Stimulated activated CD4-positive, alpha-beta T cell treated with anti-CD3 and anti-CD28 coated beads, Interleukin-2, amount 100 ng/mL, for 48 hours (primary cell): ENCODE measurements at places on chromosomes 2 and 18.

- no peak for DNase-seq
Observed at GRCh38 chr2:240269380-240269779, 128.9 kb upstream of the OTOS start.

- no peak for DNase-seq
Observed at GRCh38 chr2:47867205-47867604, 39.1 kb downstream of the FBXO11 start.

DNA sequence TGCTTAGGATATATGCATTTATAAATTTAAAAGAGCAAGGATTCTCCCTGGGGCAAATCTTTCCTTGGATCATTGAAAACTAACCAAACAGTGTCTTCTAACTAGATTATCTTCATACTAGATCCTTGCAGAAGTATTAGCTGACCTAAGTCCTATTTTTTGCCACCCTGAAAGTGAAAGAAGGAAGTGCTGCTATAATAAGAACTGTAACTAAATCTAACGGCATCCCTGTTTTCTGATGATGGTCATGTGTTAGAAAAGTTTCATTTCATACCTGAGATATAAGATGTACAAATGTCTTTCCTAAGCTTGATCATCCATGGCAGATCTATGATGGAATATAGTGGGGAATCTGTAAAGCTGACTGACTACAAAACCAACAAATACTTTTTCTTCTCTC is 102.7 kb downstream of the MAP2 start:
- no peak for DNase-seq

DNA sequence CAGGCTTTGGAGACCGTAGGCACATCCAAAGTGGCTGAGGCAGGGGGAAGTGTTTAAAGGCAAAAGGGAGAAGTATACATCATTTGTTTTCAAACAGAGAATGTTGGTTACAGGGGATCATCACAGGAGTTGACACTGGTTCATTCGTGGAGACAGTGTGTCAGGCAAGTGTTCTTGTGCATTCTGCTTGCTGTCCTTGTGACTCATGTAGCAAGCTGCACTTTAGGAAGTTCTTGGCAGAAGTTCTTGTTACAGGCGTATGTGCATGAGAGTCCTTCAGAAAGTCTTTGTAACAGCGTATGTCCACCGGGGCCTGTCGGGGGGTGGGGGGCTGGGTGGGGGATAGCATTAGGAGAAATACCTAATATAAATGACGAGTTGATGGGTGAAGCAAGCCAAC is 36.5 kb upstream of the B4GALT6 start:
- no peak for DNase-seq

DNA sequence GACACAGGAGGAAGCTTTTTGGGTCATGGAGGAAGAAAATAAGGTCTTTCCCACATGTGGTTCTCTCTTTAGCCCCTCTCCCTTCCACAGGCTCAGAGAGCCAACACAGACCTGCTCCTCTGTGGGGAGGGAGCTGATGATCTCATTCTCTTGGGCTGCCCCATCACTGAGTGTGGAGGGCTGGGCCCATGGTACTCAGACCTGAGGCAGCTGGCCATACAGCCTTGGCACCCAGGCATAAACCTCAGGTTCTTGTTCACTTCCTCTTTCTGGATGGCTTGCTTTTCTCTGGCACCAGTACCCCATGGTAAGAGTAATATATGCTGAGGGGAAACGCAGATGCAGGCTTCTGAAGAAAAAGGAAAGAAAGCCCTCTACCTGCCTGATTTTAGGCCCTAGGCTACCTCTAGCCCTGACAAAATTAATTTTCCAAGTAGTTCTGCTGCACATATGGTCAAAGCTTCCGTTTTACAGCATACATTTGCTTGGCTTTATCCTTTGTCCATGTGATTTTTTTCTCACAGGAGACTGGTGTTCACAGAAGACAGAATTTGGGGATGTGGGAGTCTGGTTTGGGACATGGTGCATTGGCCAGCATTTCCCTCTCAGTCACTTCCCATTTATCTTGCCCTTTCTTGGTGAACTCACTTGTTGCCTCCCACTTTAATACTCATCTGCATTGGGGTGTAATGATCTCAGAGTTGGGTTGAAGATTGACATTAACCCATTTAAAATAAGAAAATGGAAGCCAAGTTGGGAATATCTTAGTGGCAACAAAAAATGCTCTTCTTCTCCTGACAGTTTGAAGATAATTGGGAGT is 11.1 kb downstream of the DHRS9 start:
- DNase-seq = no peak

DNA sequence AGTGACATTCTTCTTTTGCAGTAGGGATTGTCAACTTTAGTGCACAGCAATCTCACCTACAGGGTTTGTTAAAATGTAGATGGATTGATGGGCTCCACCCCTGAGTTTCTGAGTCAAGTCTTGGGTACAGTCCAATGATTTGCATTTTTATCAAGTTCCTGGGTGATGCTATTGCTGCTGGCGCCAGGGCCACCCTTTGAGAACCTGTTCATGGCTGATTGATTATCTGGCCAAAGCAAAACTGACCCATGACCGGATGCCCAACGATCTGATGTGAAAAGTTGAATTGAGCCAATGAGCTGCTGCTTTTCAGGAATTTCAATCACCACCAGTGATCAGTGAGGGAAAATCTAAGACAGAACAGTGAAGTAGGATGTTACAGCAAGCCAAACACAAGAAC is 675.3 kb downstream of the TMEM182 start:
- no peak for DNase-seq

GRCh38 chr2:219286436-219287115 is 7.4 kb downstream of the DNAJB2 start:
- no peak for DNase-seq

- no peak for DNase-seq
Observed at GRCh38 chr2:8984855-8985254, 18.6 kb downstream of the MBOAT2 start.

GRCh38 chr18:10346749-10347415 is 107.6 kb upstream of the APCDD1 start:
- no peak for DNase-seq

DNA sequence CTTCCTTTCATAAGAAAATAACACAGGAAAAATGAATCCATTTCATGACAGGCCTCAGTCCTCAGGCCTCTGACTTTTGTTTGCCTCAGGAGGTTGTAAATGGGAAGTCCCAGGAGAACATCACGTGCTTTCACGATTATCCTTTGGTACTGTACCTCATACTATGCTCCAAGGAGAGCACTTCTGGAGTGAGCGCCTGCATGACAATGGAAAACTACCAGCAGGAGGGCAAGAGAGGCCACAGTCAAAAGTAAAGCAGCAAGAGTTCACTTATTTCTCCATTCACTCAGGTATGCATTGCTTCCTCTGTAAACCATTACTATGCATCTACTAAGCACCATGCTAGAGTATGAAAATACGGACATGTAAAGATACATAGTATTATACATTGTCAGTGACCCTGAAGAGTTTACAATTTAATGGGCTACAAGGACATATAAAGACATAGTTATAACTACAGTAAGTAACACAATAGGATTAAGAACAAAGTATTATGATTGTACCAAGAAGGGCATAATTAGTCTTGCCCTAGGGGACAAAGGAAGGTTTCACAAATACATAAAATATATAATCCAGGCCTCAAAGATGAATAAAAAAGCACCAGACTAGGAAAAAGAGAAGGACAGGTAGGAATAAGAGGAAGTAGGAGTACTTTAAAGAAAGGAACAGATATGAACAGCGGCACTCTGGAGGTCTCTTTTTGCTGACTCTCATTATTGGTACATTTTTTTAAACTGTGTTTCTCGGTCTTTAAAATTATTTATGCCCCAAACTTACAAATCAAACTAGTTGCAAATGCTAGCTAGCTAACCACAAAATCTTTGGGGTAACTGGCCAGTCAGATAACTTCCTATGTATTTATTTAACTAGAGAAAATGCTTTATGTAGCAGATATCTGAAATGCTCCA is 806.7 kb downstream of the NRXN1 start:
- DNase-seq = no peak

DNA sequence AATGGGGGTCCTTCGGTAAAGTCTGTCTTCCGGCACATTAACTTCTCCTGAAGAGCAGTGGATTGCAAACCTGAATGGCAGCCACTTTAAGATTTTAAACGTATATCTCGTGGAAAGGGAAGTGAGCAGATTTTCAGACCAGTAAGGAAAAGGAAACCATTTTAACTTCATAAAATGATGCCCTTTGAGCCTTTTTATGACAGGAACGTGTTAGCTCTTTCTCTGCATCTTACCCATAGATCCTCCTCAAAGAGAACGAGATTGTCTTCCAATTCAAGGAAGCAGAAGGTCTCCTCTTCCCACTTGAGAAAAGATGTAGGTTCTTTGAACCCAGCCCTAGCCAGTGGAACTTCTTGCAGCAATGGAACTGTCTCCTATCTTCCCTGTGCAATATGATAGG is 35.6 kb downstream of the HK2 start:
- no peak for DNase-seq

DNA sequence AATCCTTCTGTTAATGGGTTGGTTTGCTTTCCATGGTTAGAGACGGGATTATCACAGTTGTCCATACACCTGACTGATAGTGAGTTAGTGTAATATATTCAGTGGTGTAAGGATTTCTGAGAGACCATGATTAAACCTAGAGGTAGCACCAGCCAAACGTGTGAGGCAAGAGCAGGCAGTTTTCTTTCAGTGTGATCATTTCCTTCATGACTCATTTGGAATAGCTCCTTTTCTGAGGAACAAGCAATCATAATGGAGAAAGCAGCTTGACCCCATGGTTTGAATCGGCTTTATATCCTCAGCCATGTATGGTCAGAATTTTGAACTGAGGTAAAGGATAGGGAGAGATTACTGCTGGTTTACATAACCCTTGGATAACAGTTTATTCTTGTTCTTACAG is 2.9 kb downstream of the MXD1 start:
- DNase-seq = no peak

DNA sequence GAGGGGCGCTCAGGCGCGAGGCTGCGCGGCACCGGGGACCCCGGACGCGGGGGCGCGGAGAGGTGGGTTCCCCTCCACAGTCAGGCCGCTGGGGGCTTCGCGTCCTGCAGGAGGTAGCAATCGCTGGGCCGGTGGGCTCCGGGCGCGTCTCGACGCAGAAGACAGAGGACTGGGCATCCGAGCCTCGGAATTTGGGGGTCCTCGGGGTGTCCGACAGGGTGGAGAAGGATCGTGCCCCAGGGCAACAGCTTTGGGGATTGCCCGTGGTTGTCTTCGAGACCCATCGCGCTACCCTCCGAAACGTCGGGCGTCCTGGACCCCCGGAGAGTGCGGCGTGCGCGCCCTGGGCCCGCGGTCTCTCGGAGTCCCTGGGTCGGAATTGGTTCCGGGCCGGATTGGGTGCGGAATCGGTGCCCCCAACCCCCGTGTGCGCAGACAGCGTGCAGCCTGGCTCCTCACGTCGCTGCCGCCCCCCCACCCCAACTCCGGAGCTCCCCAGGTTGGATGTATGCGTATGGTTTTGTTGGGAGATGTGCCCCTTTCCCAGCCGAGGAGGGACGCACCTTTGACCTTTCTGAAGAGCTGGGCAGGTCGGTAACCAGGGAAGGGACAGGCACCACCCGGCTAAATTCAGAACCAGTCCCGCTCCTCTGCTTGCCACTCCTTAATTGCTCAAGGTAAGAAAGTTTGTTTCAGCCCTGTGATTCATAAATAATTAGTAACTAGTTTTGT is 750 bp downstream of the NPAS2 start:
- no peak for DNase-seq

GRCh38 chr2:194166818-194167217 is 1490.2 kb upstream of the SLC39A10 start:
- DNase-seq = no peak

GRCh38 chr2:144389151-144389929 is 130.6 kb downstream of the ZEB2 start:
- no peak for DNase-seq

DNA sequence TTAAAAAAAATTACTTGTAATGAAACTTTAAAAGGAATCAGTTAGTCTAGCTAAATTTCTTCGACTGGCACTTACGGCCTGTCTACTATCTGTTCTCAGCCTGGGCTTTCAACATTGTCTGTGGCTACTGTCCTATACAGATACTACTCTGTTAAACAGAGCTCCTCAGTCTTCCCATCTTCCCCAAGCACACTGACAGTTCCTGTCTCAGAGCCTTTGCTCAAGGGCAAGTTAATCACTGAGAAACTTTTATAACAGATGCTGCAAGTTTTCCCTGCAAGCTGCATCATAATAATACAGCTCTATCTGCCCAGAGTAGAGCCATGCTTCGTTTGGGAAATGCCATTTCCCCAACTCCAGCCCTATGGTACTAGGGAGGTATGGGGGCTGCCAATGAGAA is 11.3 kb upstream of the YPEL5 start:
- no peak for DNase-seq

GRCh38 chr2:224142397-224143312 is 103.6 kb upstream of the SERPINE2 start:
- DNase-seq = no peak

DNA sequence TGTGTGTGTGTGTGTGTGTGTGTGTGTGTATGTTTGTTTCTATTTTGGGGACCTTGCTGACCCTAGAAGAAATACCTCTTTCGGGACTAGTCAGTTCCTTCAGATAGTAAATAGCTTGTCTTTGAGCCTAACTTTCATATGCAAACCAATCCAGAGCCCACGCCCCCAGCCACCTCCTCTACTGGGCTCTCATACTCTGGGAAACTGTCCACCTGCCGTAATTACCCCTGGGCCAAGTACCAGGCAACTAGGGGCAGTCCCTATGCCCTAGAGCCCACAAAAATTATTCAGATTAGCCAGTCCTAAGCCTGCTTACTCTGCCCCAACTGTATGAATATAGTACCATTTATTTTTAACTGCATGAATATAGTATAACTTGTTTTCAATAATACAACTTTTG is 970.4 kb downstream of the EPHA4 start:
- no peak for DNase-seq

- DNase-seq = no peak
Observed at GRCh38 chr2:234468503-234468902, 28.4 kb downstream of the ARL4C start.

GRCh38 chr18:54924948-54925347 is 34.3 kb downstream of the CCDC68 start:
- DNase-seq = no peak

GRCh38 chr2:203808046-203808750 is 59.4 kb upstream of the CTLA4 start:
- no peak for DNase-seq

DNA sequence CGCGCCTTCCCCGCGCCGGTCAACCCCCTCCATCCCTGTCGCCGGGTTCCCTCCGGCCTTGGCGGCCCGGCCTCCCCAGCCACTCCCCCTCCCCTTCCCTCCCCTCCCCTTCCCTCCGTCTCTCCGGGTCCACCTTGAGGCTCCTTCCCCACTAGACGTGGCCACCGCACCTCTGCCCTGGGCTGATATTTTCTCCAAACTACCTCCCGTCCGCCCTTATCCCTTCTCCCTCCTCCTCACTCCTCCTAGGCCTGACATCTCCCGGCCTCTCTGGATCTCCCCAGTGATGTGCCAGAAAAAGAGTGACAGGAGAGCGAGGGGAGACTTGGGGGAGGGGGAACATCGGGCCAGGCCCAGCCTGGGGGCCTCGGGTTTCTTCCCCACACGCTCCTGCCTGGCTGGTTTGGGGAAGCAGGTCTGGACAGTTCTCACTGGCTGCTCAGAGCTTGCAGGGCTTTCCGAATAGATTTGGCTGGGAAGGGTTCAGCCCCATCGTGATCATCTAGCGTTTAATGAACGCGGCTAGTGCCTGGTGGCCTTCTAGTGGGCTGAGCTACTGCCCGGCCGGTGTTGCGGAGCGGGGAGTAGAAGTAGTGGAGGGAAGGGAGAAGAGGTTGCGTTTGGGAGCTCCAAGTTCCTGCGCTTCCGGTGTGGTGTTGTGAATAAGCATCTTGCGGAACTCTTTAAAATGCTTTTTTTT is 641 bp downstream of the MAPRE3 start:
- no peak for DNase-seq

- DNase-seq = no peak
Observed at GRCh38 chr2:240233885-240234502, 93.5 kb upstream of the OTOS start.
